ENCODE measurements at places on chromosomes 5 and 9.
A peak's percentile ranks its signal among the peaks of the same experiment; 100 is the strongest.

GRCh38 chr5:160473681-160474080, 52.0 kb downstream of the PTTG1 start:
- no peak for DNase-seq

DNA sequence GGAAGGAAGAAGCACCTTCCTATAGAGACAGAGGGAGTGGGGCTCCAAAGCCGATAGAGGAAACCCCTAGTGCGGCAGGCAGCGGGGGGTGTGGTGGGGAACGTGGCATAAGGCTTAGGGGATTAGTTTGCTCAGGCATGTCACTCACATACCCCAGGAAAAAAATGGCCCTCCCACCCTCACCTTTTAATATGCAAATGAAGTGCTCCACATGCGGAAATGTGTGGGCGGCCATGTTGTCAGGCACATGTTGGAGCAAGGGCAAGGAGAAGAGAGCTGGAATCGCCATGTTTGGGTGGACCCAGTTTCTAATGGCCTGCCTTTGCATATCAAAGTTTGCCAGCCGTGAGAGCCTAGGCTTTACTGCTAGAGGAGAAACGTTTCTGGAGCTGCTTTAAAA, 758.8 kb downstream of the NR2F1-AS1 start:
- no peak for DNase-seq

- DNase-seq = peak; percentile 61
Observed at GRCh38 chr5:169956756-169957155, 23.5 kb downstream of the INSYN2B start.

GRCh38 chr5:78765116-78765515, 116.5 kb upstream of the LHFPL2 start:
- no peak for DNase-seq

GRCh38 chr5:170306381-170306831, 8.8 kb upstream of the LCP2 start:
- DNase-seq = peak; percentile 81

DNA sequence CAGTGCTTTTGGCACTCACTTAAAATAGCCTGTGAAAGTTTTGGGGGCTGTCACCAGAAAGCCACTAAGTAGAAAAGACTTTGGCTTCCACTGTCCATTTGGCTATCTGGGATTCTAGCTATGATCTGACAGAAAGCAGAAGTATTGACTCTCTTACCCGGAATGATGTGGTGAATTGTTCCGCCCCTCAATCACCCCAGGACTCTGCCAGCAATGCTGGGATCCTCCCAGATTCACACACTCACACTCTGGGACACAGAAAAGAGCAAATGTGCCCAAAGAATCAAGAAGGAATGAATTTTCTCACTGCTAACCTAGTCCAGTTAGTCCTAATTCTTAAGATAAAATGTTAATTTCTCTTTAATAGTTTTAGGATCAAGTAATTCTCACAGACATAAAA, 576.9 kb downstream of the BNC2 start:
- peak; percentile 55 for DNase-seq

All from AG10803 (cell line).